ENCODE measurements at places on chromosomes 7 and 10.
A peak's percentile ranks its signal among the peaks of the same experiment; 100 is the strongest.

- no peak for DNase-seq
Observed at GRCh38 chr7:56092789-56093531, at the start of gene PHKG1. Gene PHKG1 (minus strand): TSS chr7:56092952. CDS start chr7:56088941, 4,011 bp downstream.

- no peak for DNase-seq
Observed at GRCh38 chr10:121526801-121527221, 71.4 kb downstream of the FGFR2 start.

- no peak for DNase-seq
Observed at GRCh38 chr7:73442222-73442902, 8.8 kb downstream of the FZD9 start.

DNA sequence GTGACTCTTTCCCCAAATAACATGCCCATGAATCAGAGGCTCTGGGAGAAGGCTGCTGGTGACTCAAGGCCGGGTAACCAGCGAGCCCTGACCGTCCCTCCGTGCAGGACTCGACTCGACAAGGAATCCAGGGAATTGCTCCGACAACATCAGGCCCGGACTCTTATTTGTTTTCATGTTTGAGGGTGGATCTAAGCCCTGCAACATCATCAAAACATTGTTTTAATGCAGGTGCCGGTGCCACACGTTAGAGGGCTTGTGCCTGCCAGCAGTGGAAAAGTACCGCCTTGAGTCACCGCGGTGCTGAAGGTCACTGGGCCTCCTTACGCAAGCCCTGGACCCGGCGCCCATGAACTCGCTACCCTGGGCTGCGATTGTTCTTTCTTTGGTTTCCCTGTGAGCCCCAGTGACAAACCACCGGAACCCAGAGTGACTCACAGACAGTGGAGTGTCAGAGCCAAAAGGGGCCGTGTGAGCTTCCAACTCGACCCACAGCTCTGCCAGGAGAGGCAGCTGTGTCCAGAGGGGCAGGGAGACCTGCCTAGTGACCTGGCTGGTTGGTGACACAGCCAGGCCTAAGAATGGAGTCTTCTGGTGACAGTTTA, 139.4 kb upstream of the SHH start:
- DNase-seq = no peak

DNA sequence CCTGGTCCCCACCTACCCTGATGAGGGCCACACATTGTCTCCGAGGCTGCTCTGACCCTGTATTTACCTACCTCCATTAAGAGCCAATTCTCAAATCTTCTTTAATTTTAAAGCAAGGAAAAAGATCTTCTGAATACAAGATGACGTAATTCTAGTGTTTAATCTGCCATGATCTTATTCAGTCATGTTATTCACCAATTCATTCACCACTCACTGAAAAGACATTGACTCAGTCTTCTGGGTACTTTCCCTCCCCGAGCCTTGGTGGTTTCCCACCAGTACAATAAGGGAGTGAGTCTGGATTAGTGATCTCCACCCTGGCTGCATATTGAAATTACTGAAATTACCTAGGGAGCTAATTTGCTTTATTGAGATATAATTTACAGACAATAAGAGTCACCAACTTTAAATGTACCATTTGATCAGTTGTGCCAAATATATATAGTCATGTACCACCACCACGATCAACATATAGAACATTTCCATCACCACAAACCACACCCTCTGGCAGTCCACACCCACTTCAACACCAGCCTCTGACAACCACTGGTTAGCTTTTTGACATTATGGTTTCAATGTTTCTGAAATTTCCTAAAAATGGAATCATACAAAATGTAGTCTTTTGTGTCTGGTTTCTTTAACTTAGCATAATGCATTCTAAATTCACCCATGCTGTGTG, 117.5 kb upstream of the UNC5B start:
- peak; percentile 33 for DNase-seq

DNA sequence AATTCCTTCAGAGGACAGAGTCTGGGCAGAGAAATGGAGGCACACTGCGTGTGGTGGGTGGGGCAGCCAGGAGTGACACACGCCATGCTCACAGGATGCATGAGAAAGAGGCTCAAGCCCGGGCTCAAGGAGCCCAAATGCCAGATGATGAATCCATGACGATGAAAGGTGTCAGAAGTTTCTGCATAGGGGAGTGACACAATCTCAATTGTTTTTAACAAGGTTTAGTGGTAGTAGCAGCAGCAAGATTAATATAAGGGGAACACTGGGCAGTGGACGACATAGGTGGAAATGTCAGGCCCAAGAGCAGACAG, 126.1 kb downstream of the TNS3 start:
- no peak for DNase-seq

GRCh38 chr7:75727881-75728593, 10.7 kb downstream of the HIP1 start:
- DNase-seq = peak; percentile 54

All from activated CD4-positive, alpha-beta T cell treated with anti-CD3 and anti-CD28 coated beads, Interleukin-2, Interleukin-4, amounts not matched to agents 100 ng/mL and 50 ng/mL, durations not matched to agents 16 hours and 8 hours (primary cell).